CD4-positive, alpha-beta T cell treated with Interleukin-17A for 1 hour (primary cell): ENCODE measurements at places on chromosomes 6 and 20.

DNA sequence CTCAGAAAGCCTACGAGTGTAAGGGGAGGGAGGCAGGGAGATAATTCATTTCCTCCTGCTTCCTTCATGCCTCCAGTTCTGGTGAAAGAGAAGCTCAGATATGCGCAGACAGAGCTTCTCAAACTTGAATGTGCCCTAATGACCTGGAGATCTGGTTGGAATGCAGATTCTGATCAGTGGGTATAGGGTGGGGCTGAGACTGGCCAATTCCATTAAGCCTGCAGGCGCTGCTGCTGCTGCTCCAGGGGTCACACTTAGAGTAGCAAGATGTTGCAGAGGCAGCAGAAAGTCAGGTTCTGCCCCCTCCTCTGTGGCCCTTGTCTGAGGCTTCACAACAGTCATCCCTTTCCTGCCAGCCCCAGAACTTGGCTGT, 161.0 kb downstream of the DHX35 start:
- DNase-seq, result no peak

- no peak for DNase-seq
Observed at GRCh38 chr20:8310618-8311017, 178.6 kb downstream of the PLCB1 start.

DNA sequence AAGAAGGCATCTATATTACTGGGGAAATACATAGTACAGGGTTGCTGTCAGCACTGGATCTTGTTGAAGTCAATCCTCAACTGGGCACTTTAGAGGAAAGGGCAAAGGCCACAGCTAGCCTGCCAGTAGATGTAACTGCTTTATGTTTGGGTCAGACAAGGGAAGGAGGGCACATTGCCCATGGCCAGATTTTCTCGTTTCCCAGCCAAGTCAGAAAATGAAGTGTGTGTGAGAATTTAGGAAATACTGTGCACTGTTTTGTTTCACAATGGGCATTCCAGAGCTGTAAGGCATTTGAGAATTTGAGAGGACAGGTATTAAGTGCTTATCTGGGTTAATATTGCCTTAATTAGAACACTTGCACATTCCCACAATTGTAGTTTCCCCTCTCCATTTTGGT, 183.9 kb upstream of the MCHR2 start:
- DNase-seq, result no peak

GRCh38 chr20:5551621-5552020, 198.6 kb upstream of the SHLD1 start:
- no peak for DNase-seq

- no peak for DNase-seq
Observed at GRCh38 chr6:122806291-122806690, 17.2 kb downstream of the SMPDL3A start.

DNA sequence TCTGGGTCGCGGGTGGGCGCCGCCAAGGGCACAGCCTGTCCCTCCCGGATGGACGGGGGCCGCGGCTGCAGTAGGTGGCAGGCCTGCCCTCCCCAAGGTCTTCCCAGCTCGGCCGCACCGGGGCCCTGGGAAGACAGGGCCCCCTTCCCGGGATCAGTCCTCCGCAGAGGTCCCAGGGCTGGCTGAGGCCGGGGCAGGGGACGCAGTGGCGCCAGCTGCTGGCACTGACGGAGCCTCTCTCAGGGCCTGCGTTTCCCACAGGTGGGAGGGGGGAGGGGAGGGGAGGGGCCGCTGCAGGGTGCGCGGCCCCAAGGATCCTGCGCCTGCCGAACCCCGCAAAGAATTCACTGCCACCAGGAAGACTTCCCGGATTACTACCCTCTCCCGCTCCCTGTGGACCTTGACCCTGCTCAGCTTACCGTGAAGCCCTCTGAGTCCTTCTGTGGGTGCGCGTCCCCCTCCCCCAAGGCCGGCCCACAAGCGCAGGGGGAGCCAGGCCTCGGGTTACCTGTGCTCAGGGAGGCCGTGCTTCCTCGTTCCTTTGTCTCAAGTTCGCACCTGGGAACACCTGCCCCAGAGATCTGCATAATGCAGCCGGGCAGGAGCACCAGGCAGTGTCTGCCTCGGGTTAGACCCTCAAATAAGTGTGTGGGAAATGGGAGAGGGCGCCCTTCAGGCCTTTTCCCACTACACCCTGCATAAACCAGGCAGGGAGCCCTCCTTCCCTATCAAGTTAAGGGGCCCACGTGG, 5.1 kb downstream of the LZTS3 start:
- DNase-seq, result no peak
